Natural killer cell (primary cell): ENCODE measurements at places on chromosomes 2 and 18. TPM values are rescaled to one million over a fixed set of nuclear protein-coding genes. Genes with fewer than 3 reads are reported as not detected.

LRP1B gene
- total RNA-seq, result not detected

DDX18 gene
- total RNA-seq, result 67.8 TPM

LYG2 gene
- total RNA-seq, result not detected

RGPD3 gene
- not detected for total RNA-seq

CFC1 gene
- not detected for total RNA-seq

DYNC1I2 gene
- total RNA-seq, result 36.4 TPM

SLC66A2 gene
- total RNA-seq, result 62.4 TPM

ANKRD29 gene
- 0.45 TPM for total RNA-seq

ADAM23 gene
- 1.6 TPM for total RNA-seq

APCDD1 gene
- total RNA-seq, result 0.13 TPM

GKN1 gene
- not detected for total RNA-seq

PIKFYVE gene
- 39.2 TPM for total RNA-seq

FRZB gene
- not detected for total RNA-seq

LRRTM4 gene
- total RNA-seq, result not detected

GPATCH11 gene
- 8.6 TPM for total RNA-seq

FASTKD1 gene
- 14.1 TPM for total RNA-seq

CRYBA2 gene
- total RNA-seq, result not detected

ZNG1B gene
- 19.1 TPM for total RNA-seq

KCTD18 gene
- total RNA-seq, result 21.3 TPM
